Left colon (tissue), 2 donors: ENCODE measurements at places on chromosomes 16 and 17.
A peak's percentile ranks its signal among the peaks of the same experiment; 100 is the strongest.

DNA sequence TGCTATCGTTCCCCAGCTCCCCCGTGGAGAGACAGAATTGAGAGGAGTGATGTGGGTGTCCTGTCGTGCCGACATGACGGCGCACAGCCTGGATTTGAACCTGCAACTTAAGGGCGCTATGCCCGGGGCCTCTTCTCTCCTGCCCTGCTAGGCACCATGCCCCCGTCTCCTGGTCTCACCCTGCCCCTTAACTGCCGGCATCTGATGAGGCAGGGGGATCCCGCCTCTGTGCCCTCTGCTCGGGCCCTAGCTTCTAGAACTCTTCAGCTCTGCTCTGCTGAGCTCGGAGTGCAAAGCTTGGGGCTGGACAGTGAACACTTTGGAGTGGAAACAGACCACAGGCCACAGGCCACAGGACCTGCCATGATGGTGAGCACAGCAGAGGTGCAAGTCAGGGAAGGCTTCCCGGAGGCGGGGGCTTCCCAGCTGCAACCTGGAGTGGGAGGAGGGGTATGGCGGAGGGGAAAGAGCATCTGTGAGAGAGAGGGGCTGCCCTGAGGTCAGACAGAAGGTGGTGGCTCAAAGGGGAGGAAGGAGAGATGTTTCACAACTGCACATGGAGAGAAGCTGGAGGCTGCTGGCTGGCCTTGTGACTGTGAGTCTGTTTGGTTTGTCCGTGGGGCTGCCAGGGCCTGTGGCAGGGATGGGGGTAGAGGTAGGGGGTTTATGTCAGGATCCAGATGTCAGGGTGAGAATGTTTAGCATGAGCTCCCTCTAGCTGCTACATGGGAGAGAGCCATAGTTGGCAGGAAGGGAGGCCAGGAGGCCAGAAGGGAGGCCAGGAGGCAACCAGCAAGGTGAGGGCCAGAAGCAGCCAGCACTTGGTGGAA lies 107.8 kb downstream of the CRLF3 start:
- DNase-seq: no peak

DNA sequence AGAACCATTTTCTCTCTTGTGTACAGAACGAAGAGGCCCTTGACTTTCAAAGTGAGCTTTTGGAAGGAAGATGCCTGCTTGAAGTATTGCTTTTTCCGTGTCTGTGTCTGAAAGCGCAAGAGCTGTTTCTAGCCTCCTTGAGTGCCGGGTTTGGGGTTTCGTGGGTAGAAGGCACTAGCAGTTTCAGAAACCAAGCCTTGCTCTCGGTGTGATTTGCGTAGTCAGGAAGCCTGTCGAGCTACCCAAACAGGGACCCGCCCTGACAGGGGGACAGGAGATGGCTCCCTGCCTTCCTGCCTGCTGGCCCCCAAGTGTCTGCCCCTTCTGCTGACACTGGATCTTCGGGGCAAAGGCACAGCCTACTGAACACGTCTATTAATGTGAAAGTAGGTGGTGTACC lies 322.0 kb downstream of the MAF start:
- peak; percentile 31 for DNase-seq

- no peak for DNase-seq
Measured at GRCh38 chr16:79672524-79672923, 72.0 kb upstream of the MAF start.

- DNase-seq: peak; percentile 93
Measured at GRCh38 chr16:2769675-2770056, 7.4 kb downstream of the ELOB start.

GRCh38 chr17:33438578-33438977 lies 145.5 kb upstream of the ASIC2 start:
- no peak for DNase-seq

DNA sequence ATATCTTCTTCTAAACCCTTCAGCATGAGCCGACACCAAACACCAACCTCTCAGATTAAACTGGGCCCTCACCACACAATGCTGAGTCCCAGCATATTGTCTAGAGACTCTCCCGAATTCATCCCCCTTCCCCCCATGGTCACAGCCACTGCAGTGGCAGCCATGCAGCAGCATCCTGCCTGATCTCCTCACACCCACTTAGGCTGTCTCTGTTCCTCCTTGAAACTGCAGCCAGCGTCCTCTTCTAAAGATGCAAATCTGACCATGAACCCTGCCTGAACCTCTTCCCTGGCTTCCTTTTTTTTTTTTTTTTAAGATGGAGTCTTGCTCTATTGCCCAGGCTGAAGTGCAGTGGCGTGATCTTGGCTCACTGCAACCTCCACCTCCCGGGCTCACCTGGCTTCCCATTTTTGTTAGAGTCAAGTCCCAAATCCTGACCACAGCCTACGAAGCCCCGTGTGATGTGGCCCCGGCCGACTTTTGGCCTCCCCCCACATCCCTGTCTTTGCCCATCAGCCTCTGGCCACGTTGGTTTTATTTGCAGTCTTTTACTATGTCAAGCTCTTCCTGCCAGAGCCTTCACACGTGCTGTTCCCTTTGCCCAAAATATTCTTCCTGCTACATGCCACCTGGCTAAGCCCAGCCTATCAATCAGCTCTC lies 2.8 kb downstream of the FA2H start:
- no peak for DNase-seq

DNA sequence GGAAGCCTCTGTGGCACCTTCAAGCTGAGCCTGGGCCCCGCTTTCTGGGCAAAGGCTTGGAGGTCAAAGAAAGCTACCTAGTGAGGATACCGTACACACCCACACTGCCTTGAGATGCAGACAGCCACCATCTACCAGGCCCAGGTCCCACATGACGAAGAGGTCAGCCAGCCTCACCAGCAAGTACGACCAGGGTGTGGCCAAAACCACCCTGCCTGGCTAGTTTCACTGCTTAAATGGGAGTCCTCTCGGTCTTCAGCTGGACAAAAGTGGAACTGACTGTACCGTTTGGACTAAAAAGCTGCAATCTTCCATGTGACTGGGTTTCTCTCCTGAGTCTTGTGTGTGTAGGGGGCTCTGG lies 21.6 kb downstream of the VASN start:
- DNase-seq: no peak

- DNase-seq: peak; percentile 62
Measured at GRCh38 chr17:28896884-28897768, at the start of gene FLOT2. TSS of gene FLOT2 (minus strand) at chr17:28897733. CDS start at chr17:28897574, 159 bp downstream.

DNA sequence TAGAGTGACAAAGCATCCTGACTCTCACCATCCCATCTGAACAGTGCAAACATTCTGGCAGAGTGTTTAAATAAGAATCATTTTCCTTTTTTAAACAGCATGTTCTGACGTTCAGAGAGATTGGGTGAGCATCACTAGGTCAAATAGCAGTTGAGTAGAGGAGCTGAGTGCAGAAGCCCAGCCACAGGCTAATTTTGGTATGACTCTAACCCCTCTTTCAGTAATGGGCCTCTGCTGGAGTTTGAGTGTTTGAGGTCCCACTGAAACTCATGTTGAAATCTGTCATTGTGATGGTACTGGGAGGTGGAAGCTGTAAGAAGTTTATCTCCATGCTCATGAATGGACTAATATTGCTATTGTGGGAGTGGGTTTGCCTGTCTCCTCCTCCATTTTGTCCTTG lies 194.4 kb downstream of the SALL1 start:
- no peak for DNase-seq

DNA sequence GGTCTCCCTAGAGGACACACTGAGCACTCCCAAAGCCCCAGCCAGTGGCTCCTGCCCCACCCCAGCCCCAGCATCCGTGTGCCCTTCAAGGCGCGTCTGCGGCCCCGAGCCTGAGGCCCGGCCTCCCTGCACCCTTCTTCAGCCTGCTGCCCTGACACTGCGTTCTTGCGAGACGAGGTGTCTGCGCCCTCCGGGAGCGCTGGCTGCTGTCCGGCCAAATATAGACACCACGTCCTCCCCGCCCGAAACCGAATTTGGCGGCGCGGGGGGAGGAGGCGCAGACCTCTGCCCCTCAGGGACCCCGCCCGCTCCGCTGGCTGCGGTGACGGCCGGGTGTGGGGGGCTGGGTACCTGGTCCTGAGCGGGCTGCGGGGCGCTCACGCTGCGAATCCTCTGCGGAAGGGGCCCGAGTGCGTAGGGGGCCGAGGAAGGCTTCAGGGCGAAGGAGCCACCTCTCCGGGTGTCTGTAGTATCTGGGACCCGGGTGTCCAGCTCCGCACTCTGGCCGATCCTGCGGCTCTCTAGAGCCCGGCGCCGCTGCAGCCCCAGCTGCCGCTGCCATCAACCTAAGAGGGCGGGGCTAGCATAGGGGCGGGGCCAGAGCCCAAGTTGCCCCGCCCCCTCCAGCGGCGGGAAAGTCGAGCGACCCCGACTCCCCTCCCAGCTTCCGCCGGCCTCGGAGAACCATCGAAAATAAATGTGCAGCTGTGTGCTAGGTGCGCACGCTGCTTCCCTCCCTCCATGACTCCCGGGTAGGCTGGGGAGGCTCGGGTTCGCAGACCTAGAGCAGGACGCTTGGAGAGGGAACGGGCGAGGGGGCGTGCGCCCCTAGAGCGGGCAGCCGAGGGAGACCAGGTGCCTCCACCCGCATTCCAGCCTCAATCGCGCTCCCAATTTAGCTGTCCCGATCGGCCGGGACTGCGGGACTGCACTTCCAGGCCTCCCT lies at the start of gene CORO6:
Gene CORO6, minus strand, starts transcription at position 576 of the 946 bp plus-strand sequence. CDS start 1,491 bp downstream, outside the sequence.
- peak; percentile 63 for DNase-seq

GRCh38 chr16:23071196-23072083 lies 77.8 kb downstream of the USP31 start:
- no peak for DNase-seq
